Fibroblast of gingiva (primary cell): ENCODE measurements at places on chromosomes 2 and 18.

DNA sequence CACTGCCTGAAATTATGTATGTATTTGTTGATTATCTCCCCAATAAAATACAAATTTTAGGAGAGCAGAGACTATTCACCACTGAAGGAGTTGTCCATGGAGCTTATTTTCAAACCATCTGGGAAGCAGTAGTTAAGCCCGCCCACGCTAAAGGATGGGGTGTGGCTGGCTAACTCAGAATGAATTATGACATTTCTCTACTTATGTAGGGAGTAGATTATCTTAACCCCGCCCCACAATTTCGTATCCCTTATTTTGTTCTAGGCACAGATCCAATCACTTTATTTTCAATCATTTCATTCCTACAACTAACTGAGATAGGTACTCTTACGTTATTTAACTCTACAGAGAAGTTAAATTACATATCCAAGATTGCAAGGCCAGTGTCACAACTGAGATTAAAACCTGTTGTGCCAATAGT is 1.4 kb upstream of the LAPTM4A start:
- peak; percentile 77 for DNase-seq

DNA sequence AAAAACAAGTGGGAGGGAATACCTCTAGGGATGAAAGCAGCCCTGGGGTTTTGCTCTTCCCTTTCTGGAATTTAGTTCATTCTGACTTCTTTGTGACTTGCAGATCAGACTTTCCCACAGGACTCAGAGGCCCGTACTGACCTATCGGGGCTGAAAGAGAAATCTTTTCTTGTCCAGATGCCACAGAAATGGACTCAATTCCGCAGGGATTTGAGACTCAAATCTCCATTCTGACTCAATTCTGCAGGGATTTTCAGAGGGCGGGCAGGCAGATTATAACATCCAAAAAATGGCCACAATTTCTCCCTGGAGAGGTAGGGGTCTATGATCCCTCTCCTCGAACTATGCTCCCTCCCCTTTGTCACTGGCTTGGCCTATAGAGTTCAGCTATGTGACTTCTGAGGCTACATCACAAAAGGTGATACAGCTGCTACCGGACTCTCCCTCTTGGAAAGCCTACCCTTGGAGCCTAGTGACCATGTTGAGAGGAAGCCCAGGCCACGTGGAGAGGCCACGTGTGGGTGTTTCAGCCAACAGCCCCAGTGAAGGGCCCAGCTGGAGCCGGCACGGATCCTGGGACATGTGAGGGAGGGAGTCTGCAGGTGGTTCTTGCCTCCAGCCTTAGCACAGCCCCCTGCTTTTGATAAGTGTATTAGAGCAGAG is 4.8 kb upstream of the EFHD1 start:
- no peak for DNase-seq

DNA sequence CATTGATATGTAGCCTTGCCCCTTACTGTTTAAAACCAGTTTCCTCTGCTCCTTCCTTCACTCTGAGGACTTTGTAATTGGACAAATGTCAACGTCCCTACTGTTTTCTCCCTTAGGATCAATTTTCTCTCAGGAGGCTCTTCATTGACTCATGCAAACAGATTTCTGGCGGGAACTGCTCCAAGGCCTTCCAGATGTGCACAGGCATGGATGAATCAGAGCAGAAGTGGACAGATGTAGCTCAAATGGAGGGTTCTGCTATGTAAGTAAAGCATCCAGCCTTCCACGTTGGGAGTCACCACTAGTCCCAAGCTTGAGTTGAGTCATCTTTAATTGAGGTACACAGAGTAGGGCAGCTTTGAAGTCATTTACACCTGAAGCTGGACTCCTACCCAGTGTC is 34.1 kb upstream of the ZDBF2 start:
- no peak for DNase-seq

DNA sequence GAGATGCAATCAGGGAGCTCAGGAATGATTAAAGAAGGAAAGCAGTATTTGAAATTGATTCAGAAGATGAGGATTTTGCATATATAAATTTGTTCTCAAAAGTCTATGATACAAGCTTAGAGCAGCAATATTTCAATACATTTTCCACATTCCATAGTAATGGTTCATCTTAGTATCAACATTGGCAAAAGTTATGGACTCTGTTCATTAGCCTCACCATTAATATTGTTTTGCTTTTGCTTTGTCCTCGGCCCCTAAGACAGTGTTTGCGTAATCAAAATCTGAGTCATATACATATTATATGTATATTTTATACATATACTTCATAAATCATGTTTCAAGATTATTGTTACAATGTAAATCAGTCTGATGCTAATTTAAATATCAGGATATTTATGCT is 176.6 kb downstream of the CNTNAP5 start:
- DNase-seq = no peak

DNA sequence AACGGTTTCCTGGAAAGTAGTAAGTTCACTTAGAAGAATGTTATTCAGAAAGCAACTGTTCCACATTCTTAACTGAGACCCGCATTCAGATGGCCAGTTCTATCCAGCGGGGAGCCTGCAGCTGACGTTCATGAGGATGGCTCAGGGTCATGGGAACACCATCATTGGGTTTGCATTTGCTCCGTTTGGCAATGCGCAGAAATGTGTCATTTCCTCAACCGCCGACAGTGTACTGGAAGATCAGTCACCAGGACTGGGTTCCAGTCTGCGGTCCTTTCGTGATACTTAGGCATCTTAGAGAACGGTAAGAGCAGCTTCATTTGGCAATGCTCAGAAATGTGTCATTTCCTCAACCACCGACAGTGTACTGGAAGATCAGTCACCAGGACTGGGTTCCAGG is 104.0 kb downstream of the DNER start:
- no peak for DNase-seq

DNA sequence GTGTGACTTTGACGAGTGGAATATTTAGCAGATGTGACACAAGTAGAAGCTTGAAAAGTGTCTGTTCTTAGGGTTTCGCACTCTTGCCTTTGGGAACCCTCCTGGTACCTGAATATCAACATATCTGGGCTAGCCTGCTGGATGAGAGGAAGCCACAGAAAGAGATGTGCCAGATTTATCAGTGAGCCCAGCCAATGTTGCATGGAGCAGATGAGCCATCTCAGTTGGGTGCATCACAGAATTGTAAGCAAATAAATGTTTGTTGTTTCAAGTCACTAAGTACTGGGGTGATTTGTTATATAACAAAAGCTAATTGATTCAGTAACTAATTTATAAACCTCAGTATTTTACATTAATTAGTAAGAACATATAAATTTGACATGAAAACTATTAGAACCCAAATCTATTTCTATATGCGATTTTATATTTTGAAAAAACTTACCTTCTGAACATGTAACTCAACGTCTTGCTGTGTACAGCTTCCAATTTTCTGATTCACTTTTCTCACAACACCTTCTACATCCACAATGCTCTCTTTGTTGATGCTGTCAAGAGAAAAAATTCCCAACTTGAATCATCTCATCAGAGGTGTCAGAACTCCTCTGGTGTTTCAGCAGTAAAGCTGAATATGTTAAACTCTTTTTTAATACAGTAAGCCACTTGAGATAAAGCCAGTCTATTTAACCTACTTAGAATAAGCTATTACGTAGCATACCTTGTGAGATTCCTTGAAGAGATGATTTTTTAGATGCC is 42.3 kb downstream of the DARS1 start:
- DNase-seq = no peak

GRCh38 chr2:87401726-87402345 is 346.1 kb upstream of the PLGLB2 start:
- DNase-seq = no peak

DNA sequence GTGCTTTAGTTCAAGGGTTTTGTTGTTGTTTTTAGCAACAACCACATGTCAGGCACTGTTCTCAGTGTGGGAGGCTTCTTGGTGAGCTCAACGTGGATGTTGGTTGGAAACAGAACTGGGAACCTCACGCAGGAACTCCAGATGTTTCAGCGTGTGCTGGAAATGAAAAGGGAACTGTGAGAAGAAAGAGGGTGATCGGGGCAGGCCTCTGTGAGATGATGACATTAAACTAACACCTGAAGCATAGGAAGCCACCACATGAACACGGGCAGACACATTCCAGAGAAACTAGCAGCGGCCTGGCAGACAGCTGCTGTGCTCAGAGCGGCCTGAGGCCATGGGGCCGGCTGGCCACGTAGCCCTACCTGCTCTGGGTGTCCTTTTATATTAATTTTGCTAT is 66.4 kb downstream of the COA5 start:
- no peak for DNase-seq

DNA sequence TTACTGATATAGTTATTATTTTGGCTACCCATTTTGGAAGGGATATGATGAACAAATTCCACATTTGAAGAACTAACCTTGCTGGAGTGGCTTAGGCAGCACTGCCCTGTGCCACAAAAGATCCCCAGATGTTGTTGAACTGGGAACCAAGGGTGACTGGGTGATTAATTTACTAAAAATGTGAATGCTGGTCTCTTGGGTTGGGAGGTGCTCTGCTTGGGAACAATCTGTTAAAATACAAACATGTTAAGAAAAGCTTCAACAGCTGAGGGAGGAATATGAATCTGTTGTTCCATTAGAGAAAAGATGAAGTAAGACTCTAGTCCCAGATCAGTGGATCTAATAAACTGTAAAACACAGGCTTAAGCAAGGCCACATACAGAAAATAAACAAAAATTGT is 1860.1 kb downstream of the SUCLG1 start:
- no peak for DNase-seq

GRCh38 chr18:74937291-74937690 is 271.6 kb downstream of the PTGR3 start:
- no peak for DNase-seq

DNA sequence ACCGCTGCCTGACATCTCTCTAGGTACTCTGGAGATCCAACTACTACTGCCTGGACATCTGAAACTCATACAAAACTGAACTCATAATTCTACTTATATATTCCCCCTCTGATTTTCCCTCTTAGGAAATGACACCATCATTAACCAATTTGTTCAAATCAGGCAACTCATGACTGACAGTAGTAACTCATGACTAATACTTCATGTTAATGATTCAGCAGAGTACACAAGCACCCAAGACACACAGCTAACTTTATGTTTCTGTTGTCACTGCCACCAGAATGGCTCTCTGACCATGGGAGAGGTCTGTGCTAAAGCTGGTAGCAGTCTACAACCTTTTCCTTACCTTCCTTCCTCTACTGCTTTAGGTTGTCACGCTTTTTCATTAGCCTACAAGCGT is 91.1 kb downstream of the ITSN2 start:
- DNase-seq = no peak

- DNase-seq = no peak
Measured at GRCh38 chr2:229330952-229331351, 59.9 kb upstream of the PID1 start.

DNA sequence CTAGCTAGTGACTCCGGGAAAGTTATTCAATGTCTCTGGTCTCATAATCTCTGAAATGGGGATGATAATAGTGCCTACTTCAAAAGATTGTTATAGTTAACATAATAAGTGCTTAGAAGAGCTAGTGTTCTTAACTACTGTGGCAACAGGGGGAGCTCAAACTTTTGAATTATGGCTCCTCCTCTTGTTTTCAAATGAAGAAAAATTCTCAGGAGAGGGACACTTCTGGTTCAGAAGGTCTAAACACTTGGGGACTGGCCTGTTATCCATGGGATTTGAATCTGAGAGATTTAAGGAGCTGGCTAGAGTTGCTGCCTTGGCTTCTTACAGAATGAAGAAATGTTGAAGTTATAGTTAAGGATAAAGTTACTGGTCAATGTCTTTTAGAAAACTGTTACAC is 92.2 kb upstream of the ITGB6 start:
- DNase-seq = peak; percentile 62

DNA sequence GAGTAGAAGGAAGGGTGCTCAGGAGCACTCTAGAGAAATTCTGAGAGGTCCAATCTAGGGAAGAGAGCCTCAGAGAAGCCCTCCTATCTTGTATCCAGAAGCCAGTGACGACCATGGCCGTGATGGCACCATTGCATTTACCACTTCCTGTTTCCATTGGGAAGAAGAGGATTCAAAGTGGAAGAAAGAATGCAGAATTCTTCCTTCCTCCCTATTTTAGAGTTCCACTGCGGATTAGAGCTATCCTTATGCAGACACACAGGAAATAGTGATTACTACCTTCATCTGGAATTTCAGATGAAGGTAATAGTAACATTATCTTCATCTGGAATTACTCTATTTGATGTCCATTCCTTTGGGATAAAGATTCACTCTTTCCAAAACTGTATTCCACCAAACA is 45.6 kb upstream of the PCBP1 start:
- DNase-seq = no peak

- DNase-seq = no peak
Measured at GRCh38 chr2:145277922-145278321, 758.0 kb upstream of the ZEB2 start.

GRCh38 chr18:54004828-54005227 is 219.6 kb downstream of the MBD2 start:
- no peak for DNase-seq

GRCh38 chr2:159832026-159832425 is 34.0 kb upstream of the CD302 start:
- no peak for DNase-seq

DNA sequence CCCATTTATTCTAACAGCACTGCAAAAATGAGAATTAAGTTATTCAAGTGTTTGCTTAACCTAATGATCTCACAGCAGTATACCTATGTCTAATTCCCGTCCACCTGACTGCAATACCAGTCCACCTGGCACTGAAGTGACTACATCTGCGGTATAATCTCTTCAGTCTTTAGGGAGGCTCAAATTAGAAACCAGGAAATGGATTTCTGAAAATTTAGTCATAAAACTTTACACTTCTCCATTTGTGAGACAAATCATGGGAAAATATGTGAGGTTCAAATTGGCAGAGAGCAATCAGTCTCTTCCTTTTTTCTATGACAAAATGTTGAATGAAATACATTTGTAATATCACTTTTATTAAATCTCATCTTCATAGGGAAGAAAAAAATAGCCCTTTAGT is 33.0 kb downstream of the FTCDNL1 start:
- DNase-seq = no peak

DNA sequence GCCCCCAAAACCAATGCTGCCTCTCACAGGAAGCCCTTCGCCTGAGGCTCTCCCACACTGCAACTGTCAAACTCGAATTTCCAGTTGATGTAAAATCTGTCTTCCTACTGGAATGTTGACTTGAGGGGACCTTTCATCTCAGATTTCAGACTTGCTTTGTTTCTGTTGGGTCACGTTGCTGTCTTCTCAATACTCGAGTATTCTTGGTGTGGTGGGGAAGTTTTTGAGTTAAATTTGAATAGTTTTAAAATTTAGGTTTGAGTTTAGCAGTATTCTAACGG is 50.8 kb downstream of the AGAP1 start:
- no peak for DNase-seq

DNA sequence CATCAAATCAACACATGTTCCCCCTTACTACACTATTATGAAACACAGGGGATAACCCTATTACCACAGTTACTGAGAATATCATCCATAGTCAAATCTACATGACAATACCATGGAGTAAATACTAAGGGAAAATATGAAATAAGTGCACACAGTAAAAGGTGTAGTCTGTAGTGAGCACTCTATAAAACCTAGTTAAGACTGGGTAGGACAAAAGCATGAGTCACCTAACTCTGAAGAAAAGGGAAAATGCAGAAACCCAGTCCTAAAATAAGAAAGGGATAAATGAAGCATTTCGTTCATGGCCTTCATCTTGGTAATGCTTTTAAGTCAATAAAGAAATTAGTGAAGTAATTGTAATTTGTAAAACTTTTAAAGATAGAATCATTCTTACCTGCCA is 65.4 kb upstream of the ACVR2A start:
- no peak for DNase-seq
